AG04449 (cell line): ENCODE measurements at places on chromosomes 11 and 22.

GRCh38 chr22:20456064-20456721 is 18.6 kb upstream of the SCARF2 start:
- peak; percentile 26 for DNase-seq

DNA sequence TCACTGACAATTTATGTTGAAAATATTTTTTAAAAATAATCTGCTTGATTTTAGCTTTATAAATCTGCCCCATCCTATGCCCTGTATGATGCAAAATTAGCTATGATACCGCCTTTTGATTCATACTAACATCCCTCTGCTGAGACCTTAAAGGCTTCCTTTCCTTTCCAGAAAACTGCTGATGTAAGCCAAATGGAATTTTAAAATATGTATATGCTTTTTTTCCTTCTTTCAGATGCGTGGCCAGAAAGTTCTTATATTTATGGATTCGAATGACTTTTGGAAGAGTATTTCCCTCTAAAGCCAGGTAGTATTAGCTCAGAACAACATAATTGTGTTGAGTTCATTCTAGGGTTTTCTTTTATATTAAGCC is 34.5 kb downstream of the SFI1 start:
- DNase-seq: peak; percentile 10

DNA sequence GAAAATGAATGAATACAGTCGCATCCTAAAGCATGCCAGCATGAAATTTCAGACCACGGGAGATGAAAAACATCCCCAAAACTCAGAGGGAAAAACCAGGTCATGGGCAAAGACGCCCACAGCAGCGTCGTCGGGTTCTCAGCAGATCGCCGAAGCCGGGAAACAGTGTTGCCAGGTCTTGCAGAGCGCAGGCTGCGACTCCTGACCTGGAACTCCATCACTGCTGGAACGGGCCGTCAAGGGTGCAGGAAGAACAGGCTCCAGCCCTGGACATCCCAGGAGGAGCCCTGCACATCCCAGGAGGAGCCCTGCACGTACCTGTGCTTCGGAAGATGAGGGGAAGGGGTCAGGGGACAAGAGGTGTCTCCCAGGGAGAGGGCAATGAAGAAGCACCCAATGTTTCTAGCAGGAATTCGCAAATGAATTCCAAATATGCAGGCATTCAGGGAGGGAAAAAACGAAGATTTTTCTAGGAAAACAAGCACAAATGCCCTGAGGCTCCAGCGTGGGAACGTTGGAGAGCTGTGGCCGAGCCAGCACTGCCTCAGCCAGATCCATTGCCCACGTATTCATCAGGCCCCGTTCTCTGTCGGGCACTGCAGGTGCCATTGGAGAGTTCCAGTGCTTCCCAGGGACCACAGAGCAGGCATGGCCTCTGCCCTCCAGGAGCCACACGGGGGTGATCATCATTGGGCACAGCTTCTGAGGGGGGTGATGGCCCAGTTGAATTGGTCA is 1110.4 kb downstream of the BRD1 start:
- no peak for DNase-seq

DNA sequence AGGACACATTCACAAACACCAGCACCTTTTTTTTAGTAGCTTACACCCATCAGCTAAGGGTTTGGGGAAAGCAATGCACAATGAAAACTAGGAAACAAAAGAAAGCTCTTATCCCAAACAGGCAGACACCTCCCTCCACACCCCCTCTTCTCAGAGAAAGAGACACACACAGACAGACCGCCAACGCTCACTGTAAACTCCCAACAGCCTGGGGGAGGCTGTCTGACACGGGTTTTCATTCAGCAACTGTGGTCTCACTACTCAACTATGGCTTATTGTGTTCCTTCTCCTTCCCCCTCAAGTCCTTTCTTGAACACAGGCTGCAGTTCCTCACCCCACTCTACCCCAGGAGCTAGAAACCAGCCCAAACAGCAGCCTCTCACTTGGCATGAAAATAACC is 123.4 kb downstream of the C11orf58 start:
- no peak for DNase-seq

GRCh38 chr11:64015510-64015909 is 20.2 kb upstream of the FLRT1 start:
- no peak for DNase-seq

DNA sequence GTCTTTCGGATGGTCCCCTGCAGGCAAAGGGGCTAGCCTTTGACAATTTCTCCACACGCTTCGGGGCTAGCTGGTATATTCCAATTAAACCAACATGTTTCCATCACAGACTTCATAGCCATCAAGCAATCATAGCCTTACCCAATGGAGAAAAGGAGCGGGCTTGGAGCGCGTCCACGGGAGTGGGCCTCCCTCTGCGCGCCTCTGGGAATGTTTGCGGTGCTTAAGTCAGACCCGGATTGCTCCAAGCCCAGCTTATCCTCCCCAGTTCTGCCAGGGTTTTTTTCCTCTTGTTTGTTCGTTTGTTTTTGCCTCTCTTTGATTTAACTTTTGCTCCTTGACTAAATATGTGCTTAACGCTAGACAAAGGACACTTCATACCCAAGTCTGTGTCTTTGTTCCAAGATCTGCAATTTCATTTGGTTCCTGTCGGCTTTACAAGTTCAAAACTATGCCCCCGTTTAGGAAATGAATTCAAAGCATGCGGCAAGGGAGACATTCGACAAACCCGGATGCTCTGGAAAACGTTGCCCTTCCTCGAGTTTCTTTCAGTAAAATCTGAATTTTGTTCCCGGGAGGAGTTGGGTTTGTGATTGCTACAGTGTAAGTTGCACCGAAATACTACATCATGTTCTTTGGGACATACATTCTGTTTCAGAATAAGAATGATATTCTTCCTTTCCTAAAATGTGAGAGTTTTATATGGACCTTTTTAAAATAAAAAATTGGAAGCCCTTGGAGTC is 1.0 kb upstream of the GLB1L2 start:
- DNase-seq: no peak

- no peak for DNase-seq
Observed at GRCh38 chr11:121581607-121582006, 128.8 kb upstream of the SORL1-AS1 start.

DNA sequence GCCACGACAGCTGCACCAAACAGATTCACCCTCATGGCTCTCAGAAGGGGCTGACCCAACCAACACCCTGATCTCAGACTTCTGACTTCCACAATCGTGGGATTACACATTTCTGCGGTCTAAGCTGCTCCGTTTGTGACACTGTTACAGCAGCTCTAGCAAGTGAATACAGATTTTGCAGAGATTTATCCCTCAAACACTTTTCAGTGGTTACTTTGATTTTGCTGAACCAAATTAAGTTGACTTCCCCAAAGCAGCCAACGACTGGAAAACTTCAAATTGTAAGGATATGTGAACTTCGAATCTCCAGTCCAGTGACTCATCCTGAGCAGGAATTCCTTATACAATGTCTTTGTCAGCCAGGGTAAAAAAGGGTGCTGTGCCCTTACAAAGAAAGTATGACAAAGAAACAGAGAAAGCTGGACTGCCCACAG is 14.8 kb upstream of the INCENP start:
- no peak for DNase-seq

GRCh38 chr11:102192349-102193066 is 82.3 kb downstream of the YAP1 start:
- DNase-seq: no peak

DNA sequence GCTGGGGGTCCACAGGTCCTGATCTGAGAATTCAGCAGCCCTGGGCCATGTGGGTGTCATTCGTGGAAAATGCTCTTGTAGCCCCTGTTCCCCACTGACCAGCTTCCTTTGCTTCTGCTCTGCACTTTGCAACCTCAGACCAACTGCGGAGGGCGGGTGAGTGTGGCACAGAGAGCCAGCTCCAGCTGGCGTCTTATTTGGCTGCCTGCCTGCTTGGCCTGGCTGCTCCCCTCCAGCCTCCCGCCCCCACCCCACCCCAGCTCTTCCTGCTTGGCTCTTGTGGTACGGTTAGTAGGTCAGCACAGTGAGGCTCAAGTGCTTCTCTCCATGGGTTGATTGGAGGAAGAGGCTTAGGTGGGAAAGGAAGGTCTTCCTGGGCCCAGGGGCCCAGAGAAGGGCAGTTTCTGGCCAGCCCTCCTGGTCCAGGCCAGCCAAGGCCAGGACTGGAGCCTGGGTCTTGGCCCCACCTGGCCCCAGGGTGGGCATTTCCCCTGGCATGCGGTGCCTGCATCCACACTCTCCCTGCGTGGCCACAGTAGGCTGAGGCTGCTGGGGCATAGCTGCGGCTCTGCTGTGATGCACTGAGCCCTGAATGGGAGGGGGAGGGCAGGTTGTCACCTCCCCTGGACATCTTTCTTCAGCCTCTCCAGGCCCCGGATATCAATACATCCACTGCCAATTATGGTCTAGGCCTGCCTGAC is 26.5 kb downstream of the MYO7A start:
- no peak for DNase-seq

GRCh38 chr11:10518891-10519290 is 22.1 kb downstream of the RNF141 start:
- DNase-seq: no peak

- no peak for DNase-seq
Observed at GRCh38 chr11:12657981-12658380, 16.2 kb upstream of the TEAD1 start.

DNA sequence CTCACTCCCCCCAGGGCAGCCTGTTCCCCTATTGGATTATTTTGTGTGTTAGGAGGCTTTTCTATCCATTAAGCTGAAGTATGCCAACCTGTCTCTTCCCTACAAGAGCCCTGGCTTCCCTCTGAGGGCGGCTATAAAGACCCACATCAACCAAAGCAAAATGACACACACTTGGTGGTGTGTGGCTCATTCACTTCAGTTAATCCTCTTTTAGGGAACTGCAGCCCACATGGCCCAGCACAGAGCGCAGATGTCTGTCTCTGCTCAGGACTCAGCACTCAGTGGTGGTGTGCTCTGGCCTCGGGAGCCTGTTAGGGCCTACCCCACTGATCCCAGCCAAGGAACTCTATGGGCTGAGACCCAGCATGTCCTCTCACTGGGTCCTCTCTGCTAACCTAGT is 32.2 kb upstream of the LRRC10B start:
- DNase-seq: no peak

DNA sequence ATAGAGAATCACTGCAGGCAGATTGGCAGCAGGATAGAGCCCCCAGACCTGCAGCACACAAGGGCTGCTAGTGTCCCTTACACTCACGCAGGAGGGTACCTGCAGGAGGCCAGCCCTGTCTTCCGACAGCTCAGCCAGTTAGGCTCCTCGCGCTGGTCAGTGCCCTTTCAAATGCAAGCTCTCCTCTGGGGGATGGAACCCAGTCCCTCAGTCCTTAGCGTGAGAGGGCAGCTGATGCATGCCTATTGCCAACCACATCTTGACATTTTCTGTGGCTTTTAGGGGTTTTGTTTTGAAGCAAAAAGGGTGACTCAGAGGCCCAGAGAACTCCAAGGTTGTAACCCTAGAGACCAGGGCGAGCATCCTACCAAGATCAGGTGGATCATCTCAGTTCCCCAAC is 40.0 kb downstream of the WNT11 start:
- no peak for DNase-seq

DNA sequence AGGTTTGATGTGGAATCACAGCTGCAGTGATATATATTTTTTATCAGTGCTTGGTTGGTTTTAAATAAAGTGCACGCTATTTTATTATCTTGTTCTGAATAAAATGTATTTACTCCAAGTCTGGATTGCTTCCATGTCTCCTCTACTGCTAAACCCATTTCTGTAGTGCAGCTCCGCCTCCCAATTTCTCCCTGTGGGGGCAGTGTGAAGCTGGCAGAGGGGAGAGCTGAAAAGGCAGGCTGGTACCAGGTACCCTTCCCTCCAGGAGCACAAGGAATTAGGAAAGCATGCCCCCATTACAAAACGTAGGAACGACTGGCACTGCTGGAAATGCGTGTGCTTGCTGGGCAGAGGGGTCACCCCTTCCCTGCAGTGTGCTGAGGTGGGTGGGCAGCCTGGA is 934 bp upstream of the TMEM132A start:
- DNase-seq: no peak

- DNase-seq: no peak
Observed at GRCh38 chr11:13487661-13488030, 8.2 kb downstream of the PTH start.

DNA sequence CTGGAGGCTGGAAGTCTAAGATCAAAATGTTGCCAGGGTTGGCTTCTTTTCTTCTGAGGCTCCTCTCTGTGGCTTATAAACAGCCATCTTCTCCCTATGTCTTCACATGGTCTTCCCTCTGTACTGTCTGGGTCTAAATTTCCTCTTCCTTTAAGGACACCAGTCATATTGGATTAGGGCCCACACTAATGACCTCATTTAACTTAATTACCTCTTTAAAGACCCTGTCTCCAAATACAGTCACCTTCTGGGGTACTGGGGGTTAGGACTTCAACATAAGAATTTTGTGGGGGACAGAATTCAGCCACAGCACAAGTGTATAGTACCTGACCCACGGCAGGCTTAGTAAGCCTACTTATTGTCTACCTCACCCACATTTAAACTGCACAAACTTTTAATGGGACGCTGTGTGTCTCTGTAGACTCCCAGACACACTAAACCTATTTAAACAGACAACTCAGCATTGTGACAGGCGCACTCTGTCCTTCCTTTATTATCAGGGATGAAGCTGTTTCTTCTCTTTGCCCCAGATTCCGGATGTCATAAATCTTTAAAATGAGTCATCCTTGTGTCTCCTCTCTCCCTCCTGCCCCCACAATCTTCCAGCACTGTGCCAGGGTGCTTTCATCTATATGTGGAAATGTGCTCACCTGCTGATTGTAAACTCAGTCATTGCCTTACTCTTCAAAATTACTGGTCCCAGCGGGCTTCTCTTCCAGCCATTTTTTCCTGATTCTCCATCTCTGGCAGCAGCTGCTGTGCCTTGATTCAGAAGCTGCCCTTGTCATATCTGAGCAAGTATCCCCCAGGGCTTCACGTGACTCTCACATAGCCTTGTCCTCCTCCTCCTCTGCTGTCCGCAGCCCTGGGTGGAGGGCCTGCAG is 5.4 kb upstream of the MAPK8IP1 start:
- no peak for DNase-seq

- no peak for DNase-seq
Observed at GRCh38 chr11:23723861-23724260, 773.0 kb upstream of the LUZP2 start.

- DNase-seq: no peak
Observed at GRCh38 chr22:32475468-32476010, 928 bp downstream of the FBXO7 start.

GRCh38 chr11:30579415-30580175 is 6.6 kb downstream of the MPPED2 start:
- no peak for DNase-seq

DNA sequence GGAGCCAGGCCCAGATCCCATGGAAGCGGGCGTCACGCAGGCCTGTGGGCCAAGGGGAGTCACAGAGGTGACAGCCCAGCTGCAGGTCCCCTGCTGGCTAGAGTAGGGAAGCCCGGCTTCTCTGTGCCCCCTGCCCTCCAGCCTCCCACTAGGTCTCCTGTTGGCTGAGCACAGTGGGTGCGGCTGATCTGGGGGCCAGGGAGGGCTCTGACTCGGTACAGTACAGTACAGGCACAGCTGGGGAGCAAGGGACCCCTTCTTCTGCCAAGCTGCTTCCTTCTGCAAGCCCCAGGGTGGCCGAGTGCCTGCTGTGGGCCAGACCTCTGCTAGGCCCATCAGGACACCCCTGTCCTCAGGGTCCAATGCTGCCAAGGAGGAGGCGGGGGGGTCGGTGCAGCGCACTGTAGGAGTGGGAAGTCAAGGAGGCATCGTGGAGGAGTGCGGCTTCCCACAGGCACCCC is 10.1 kb downstream of the SUSD2 start:
- DNase-seq: no peak
